ENCODE measurements at places on chromosomes 4 and X.

DNA sequence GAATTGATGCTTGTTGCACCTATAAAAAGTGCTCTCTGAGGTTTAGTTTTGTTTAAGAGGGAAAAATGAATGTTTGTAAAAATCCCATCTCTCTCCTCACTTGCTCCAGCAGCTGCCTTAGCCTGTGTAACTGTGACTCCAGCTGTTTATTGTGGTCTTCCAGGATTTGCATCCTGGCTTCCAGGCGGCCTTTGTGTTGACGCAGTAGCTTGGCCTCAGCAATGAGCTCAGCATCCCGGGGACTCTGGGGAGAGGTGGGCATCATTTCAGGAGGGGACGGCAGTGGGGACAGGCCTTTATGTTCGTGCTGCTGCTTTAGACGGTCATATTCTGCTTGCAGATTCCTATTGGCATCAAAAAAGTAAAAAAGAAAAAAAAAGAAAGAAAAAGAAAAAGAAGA is 75.3 kb upstream of the FTHL17 start:
- no peak for DNase-seq

- no peak for DNase-seq
These were observed 17.3 kb upstream of the SEL1L3 start for GRCh38 chr4:25879991-25880651.

DNA sequence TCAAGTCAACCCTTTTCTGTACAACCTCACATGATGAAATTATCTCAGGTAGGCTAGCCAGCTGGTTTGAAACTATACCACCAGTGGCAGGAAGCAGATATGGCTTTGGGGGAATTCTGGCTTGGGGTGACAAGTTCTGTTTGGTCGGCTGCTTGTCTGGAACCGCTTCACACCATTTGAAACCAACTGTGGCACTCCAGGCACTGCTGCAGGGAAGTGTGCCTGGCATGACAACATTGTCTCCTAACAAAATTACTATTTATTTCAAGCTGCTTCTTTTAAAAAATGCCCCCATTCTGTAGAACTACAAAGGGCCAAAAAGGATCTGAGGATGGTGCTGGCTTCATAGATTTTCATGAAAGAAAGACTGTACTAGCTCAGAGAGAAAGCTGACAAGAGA is 37.1 kb upstream of the GPM6B start:
- no peak for DNase-seq

- no peak for DNase-seq
These were observed at the start of gene DMD for GRCh38 chrX:33211356-33212260. DMD (minus strand) TSS chrX:33211549; CDS start chrX:33211312, 237 bp downstream.

- no peak for DNase-seq
These were observed 54.5 kb upstream of the GPR34 start for GRCh38 chrX:41634284-41634683.

DNA sequence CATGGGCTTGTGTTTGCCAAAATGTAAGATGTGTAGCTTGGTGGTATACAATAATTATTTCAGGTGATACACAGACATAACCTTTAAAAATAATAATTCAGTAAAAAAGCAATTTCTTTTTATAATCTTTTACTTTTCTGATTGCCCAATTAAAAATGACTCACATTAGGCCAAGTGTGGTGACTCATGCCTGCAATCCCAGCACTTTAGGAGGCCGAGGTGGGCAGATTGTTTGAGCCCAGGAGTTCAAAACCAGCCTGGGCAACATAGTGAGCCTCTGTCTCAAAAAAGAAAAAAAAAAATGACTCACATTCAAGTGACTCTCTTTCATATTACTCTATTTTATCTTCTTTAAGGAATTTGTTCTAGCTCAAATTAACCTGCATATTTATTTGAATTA is 449.4 kb upstream of the HTR2C start:
- DNase-seq = no peak

DNA sequence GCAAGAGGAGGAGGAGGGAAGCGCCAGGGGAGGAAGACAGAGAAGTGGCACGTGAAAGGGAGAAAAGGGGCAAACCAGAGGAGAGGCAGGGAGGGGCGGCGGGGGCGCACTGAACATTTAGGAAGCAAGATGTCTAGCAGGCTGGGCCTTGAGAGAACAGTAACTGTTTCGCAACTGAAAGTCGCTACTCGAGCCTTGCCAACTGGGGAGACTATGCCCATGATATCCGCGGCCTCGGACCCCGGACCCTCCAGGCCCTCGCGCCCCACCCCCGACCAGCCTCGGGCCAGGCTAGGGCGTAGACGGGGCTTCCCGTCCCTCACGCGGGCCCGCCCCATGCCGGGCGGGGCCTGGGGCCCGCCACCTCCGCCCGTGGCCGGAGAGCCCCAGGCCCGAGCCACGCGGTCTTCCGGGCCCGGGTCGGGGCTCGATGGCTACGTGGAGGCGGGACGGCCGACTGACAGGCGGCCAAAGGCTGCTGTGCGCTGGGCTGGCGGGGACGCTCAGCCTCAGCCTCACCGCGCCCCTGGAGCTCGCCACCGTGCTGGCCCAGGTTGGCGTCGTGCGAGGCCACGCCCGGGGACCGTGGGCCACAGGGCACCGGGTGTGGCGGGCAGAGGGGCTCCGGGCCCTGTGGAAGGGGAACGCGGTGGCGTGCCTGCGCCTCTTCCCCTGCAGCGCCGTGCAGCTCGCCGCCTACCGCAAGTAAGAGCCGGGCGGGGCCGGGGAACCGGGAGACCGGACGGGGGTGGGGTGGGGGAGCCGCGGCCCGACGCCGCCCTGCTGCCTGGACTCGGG is at the start of gene SLC25A43:
Gene SLC25A43 (plus strand): TSS at position 363 of the 798 bp plus-strand sequence. CDS start 68 bp downstream, at position 431.
- DNase-seq = no peak

GRCh38 chr4:56086073-56086541 is 137.4 kb downstream of the CEP135 start:
- no peak for DNase-seq

GRCh38 chr4:76293772-76294171 is 12.8 kb upstream of the STBD1 start:
- peak; percentile 13 for DNase-seq
